ENCODE measurements at places on chromosomes 13 and 19.

GRCh38 chr19:43928820-43929219 lies 6.3 kb downstream of the ZNF45 start:
- DNase-seq: no peak

- no peak for DNase-seq
Observed at GRCh38 chr19:19645233-19645870, 1.9 kb upstream of the GMIP start.

- no peak for DNase-seq
Observed at GRCh38 chr19:16591803-16592556, 19.8 kb upstream of the SLC35E1 start.

GRCh38 chr13:28409648-28410047 lies 85.3 kb downstream of the FLT1 start:
- DNase-seq: no peak

DNA sequence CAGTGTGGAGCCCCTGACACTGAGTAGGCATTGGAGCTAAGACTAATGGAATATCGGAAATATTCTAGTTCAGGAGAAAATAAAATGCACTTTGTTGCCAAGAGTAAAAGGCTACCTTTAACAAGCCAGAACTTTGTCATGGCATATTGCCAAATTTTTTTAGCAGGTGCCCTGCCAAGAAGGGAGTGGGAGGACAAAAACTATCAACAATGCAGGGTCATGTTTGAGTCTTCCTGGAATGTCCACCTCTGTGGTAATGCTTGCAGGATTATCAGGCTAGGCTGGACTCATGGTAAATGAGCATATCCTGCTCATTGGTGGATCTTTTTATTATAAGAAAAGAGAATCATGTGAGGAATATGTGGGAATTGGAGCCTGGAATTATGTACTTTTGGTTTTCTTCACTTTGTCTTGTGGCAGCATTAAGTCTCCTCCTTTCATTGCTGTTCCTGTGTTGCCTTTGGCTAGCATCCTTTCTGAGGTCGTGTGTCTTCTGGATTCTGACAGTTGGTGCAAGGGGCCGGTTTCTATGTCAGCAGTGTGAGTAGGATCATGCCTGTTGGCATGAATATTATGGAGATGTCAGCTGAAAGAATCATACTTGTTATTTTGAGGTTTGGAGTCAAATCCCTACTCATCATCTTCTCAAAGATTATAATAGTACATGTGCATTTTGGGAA lies 122.9 kb upstream of the SPRY2 start:
- DNase-seq: no peak

- no peak for DNase-seq
Observed at GRCh38 chr13:81987159-81987558, 1646.2 kb upstream of the SPRY2 start.

DNA sequence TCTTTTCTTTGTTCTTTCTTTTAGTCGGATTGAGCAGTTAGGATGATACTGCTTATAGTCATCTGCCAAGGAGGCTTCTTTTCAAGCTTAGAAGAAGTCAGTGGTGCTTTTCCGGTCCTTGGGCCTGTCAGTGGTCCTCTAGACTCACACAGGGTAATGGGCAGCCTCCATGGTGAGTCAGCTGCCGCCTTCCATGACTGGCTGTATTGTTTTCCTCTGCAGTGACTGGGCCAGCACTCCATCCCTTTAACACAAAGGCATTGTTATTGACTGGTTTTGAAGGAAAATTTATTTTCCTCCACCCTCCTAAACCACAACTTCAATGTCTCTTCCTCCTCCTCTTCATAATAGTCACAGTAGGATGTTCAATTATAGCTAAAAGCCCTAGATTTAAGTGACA lies 47.1 kb upstream of the CNMD start:
- DNase-seq: no peak

DNA sequence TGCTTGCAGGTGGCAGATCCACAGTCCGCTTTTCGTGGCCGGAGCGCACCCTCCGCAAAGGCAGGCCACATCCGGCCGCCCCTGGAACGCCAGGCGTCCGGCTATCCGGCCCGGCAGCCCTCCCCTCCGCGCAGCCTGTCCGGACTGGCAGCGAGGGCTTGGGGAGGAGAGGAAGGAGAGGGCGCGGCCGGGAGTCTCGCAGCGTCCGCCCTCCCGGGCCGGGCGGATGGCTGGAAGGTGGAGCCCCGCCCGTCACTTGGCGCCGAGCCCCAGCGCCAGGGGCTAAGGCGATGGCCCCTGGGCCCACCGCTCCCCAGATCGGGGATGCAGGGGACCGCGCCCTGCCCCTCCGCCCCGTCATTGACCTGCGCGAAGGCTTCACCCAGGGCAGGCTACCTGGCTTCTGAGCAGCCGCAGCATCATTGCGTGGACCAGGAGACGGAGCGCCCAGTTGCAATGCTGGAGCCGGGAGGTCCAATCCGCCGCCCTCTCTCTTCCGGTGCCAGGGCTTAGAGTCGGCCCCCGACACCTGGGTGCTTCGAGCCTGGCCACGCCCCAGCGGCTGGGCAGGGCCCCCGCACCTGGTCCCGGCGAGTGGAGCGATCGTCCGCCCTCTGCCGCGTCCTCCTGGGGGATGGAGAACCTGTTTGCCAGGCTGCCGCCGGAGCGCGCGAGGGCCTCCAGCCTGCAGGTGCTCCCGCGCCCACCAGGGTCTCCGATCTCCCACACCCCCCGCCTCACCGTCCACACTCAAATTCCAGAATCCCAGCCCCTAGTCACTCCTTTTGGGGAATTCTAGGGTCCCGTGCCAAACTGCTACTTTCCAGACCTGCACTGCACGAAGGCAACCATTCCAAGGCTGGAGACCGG lies at the start of gene FUT1:
Gene FUT1 (minus strand): TSS at position 146 of the 870 bp plus-strand sequence. CDS start 1,360 bp downstream, outside the sequence.
- DNase-seq: no peak

DNA sequence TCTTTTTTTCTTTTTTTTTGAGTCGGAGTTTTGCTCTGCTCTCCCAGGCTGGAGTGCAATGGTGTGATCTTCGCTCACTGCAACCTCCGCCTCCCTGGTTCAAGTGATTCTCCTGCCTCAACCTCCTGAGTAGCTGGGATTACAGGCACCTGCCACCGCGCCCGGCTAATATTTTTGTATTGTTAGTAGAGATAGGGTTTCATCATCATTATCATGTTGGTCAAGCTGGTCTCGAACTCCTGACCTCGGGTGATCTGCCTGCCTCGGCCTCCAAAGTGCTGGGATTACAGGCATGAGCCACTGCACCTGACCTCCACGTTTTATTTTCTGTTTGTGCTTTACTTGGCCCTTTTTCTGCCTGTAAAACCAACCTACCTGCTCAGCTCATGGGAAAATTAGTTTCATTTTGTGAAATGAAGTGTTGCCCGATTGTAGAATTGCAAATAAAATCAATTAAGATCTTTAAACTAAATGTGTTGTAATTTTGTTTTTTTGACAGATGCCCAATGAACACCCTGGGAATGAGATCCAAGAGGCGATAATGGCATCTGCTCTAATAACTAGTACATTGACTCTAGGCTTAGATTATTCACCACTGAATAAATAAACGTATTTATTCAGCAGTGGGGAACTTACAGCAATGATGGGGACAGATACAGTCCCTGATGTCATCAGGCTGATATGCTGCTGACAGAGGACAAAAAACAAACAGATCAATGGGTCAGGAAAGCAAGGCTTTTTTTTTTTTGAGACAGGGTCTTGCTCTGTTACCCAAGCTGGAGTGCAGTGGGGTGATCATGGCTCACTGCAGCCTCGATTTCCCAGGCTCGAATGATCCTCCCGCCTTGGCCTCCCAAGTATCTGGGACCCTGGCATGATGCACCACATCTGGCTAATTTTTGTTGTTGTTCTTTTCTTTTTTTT lies 2.2 kb upstream of the RAB11B start:
- no peak for DNase-seq

DNA sequence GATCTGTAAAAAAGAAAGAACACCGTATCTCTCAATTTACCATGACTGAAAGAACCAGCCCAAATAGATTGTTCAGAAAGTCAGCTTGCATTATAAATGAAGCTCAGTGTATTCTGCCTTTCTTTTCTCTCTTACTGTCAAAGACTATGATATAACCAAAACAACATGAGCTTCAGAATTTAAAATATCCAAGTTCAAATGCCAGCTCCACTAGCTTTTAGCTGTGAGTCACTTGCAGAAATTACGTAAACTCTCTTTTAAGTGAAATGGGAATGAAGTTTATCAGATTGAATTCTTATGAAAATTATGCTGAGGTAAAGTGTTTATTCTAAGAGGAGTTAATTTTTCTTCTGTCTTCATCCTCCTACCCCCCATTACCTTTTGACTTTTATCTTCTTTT lies 20.0 kb upstream of the POSTN start:
- DNase-seq: no peak

GRCh38 chr13:113861433-113862030 lies 2.3 kb downstream of the GAS6 start:
- DNase-seq: no peak

DNA sequence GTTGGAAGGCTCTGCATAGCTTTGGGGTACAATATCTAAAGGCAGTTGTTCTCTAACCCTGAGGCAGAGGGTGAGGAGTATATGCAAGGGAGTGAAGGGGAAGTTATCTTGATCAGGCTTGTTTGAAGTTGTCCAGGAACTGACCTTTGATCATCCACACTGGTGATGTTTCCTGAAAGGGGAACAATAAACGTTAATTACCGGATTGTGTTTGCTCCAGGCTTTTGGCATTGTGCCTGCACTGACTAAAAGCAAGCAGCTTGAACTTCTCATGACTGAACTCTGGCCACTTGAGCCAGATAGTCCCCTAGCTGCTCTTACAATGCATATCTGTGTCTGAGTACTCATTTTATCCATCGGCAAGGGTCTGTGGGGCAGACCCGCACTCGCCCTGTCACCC lies 27.0 kb upstream of the ZNF726 start:
- no peak for DNase-seq

DNA sequence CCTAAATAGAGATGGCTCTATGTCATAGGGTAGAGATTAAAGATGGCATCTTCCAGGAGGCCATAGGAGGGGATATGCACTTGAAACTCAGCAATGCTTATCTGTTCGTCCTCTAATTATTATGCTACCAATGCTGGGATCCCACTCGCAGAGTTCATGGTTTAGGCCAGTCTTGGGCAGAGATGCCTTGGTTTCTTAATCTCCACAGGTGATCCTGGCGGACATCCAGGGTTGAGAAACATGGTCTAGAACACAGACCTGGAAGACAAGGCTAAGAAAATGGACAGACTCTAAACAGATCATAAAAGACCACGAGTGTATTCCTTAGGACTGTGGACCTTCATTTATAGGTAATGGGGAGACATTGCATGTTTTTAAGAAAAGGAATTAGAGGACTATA lies 70.0 kb upstream of the IRS2 start:
- no peak for DNase-seq

DNA sequence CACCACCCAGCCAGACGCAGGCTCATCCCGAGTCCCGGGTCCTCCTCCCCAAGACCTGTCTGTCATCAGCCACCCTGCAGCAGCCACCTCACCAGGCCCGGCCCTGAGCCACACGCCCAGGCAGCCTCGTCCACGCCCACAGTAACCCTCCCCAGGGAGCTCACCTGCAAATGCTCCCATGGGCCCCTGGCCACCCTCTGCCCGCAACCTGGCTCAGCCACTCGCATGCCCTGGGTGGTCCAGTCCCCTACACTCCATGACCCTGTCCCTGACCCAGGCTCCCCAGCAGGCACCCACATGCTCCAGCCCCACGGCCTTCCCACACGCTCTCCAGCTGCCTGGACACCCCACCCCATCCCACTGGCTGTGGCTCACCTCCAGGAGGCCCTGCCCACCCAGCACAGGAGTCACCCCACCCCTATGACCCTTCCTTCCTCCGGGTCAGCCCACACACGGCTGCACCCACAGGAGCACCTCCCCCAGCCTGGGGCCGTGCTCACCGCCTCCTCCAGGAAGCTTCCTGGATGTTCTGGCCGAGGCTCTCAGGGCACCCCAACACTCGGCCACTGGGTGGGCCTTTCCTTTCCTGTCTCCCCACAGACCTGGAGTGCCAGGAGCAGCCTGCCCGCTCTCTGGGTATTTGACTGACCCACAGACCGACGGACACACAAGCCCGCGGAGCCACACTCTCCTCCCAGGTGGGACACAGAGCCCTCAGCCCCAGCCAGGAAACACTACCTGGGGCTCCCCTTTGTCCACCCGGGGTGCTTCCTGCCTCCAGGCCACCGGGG lies 3.6 kb downstream of the TMEM259 start:
- no peak for DNase-seq

DNA sequence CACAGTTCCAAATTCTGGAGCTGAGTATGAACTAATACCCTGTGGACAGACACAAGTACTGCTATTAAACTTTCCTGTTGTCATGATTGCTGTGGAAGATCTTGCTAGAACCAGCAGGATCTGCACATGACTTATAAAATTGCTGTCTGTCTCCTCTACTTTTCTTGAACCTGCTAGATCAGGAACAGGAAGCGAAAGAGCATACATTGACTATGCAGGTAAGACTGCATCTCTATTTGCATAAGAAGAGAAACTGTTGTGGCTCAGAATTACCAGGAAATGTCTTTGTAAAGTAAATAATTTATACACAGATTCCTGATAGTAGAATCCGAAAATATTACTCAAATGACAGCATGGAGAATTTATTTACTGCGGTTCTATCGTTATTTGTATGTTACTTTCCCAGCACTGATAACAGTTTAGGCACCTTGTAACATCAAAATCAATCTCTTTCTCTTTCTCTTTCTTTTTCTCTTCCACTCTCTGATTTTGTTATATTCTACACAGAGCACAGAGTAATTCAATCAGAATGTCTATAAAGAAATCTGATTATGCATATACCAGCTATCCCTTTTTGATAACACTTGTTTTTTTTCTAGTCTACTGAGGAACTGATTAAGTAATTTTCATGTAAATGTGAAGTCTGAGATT lies 226.5 kb downstream of the MYO16 start:
- DNase-seq: no peak
